ENCODE measurements at places on chromosomes 16 and 17.

- peak; percentile 97 for DNase-seq
Measured at GRCh38 chr16:56931892-56932720, at the start of gene HERPUD1. HERPUD1 (plus strand) TSS chr16:56932142; CDS start chr16:56932245, 103 bp downstream.

GRCh38 chr17:19755392-19755791 lies 7.3 kb upstream of the ALDH3A1 start:
- DNase-seq, result no peak

DNA sequence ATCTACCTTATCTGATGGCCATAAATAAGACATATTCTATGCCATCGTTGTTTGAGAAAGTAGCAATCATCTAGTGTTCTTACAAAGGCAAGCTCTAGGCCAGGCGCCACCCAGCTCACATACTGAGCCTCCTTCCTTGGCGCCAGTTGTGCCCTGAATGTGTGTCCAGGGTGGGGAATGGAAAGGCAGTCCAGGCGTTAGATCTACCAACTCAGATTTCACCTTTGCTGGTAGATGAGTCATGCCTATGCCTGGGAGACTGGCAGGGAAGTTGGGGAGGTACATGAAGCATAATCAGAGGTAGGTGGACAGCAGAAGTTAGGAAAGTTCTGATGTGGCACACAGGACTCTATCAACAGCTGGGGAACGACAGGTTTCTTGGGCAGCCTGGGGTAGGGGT lies 23.6 kb downstream of the SDR42E1 start:
- DNase-seq, result no peak

- DNase-seq, result no peak
Measured at GRCh38 chr16:84924331-84925091, 86.8 kb downstream of the ZDHHC7 start.

- DNase-seq, result no peak
Measured at GRCh38 chr17:46947216-46947615, 24.3 kb downstream of the GOSR2 start.
